ENCODE measurements at places on chromosomes 11 and 22.
A peak's percentile ranks its signal among the peaks of the same experiment; 100 is the strongest.

- DNase-seq, result no peak
Observed at GRCh38 chr22:37027556-37027955, 8.0 kb downstream of the MPST start.

GRCh38 chr11:44999068-44999467 is 48.4 kb upstream of the TP53I11 start:
- DNase-seq, result no peak

- DNase-seq, result no peak
Observed at GRCh38 chr11:32297611-32298011, 137.7 kb downstream of the WT1 start.

- DNase-seq, result peak; percentile 83
Observed at GRCh38 chr11:102157219-102157618, 47.0 kb downstream of the YAP1 start.

DNA sequence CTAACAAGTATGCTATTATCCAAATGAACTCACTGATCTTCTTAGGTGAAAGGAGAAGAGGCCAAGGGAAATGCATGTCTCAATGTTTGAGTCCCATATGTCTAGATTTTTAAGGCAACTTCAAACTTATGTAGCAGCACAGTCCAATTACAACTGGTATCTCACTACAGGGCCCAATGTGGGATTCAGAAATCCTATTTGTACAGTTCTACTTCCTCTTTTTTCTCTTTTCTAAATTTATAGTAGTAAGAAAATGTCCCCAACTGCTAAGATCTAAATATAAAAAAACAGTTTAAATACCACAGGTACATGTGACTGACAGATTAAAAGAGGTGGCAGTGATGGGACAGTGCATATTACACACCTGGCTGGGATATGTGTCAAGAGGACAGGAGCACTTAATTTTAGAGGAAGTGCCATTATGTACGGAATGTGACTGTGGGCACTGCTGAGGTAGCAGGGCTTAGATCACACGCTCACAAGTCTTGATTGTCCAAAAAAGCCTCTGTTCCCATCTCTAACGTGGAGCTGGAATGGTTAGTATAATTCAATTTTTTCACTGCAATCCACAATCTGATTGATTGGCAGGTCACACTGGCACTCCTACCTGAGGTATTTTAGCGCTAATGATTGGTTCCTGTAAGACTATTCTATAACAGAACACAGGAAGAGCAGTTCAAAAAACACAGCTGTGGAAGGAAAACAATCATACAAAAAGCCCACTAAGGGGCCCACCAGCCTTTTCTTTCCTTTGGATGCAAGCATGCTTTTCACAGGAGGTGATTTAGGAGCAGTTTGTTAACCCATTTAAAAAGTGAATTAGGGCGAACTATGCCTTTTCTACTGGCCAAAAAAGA is 34.6 kb downstream of the APOL5 start:
- no peak for DNase-seq

DNA sequence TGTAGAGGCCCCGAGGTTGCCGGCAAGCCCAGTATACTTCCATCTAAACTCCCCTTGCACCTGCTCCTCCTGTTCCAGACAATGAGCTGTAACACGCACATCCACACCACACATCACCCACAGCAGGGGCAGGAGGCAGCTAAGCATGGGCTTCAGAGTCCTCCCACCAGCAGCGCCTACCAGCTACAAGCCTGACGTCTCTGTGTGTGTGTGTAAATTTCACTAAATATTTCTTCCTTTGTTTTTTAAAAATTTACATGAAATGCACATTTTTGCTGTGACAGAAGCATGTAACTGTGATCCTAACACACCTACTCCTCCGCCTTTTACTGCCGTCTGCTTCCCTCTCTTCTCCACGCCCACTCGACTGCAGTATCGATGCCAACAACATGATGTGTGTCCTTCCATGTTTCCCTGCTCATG is 29.4 kb upstream of the PACSIN2 start:
- no peak for DNase-seq

DNA sequence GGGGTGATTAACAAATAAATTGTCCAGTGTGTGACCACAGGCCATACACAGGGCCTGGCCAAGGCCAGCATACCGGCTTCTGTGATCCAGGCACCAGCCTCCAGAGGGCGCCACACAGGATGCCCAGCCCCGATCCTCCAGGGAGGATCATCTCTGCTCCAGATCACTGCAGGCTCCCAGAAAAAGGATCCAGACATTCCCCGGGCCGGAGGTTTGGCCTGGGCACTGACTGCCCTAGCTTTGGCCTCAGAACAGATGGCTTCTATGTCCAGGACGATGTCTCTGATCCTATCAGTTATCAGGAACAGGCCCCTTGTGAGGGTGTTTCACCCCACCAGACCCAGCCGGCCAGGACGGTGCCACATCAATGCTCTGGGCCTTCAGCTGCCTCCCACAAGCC is 74.5 kb upstream of the LMO1 start:
- DNase-seq, result no peak

GRCh38 chr11:86046116-86046515 is 22.8 kb downstream of the PICALM start:
- no peak for DNase-seq

DNA sequence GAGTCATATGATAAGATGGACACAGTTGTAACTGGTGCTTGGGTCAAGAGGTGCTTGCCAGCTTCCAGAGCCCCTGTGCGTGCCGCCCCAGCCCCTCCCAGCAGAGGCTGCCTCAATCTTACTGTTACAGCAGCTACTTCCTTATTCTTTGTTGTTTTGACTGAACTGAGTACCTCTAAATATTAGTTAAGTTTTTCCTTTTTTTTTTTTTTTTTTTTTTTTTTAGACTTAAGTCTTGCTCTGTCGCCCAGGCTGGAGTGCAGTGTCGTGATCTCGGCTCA is 8.8 kb downstream of the ZBED4 start:
- DNase-seq, result no peak

- DNase-seq, result no peak
Observed at GRCh38 chr11:105693075-105693759, 83.3 kb downstream of the GRIA4 start.

GRCh38 chr11:96207459-96208449 is 135.2 kb downstream of the MAML2 start:
- DNase-seq, result no peak

GRCh38 chr11:35122308-35122707 is 16.7 kb upstream of the CD44 start:
- DNase-seq, result no peak

DNA sequence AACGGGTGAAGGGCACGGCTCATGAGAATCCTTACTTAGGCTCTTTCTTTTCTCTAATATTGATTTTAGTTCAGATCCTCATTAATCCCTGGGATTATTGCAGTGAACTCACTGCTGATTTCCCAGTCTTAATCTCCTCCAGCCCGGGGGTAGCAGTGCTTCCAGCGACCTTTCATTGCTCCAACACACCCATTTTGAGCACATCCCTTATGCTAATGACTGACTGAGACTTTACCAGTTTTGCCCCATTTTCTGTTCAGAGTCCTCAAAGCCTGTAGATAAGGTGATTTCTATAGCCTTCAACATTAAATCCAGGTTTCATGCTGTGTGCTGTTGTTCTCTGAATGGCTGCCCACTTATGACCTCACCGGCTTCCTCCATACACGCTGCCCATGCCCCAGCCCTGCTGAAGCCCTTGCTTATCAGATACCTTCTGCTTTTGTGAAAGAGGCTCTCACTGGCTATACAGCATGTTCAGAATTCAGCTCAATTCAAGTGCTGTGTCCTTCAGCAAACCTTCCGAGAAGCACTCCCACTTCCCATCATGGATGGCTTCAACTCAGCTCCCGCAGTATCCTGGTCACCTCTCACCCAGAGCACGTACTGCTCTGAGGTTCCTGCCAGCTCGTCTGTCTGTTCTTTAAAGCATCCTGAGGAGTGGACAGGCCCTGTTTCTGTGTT is 49.0 kb downstream of the PPFIA1 start:
- no peak for DNase-seq

DNA sequence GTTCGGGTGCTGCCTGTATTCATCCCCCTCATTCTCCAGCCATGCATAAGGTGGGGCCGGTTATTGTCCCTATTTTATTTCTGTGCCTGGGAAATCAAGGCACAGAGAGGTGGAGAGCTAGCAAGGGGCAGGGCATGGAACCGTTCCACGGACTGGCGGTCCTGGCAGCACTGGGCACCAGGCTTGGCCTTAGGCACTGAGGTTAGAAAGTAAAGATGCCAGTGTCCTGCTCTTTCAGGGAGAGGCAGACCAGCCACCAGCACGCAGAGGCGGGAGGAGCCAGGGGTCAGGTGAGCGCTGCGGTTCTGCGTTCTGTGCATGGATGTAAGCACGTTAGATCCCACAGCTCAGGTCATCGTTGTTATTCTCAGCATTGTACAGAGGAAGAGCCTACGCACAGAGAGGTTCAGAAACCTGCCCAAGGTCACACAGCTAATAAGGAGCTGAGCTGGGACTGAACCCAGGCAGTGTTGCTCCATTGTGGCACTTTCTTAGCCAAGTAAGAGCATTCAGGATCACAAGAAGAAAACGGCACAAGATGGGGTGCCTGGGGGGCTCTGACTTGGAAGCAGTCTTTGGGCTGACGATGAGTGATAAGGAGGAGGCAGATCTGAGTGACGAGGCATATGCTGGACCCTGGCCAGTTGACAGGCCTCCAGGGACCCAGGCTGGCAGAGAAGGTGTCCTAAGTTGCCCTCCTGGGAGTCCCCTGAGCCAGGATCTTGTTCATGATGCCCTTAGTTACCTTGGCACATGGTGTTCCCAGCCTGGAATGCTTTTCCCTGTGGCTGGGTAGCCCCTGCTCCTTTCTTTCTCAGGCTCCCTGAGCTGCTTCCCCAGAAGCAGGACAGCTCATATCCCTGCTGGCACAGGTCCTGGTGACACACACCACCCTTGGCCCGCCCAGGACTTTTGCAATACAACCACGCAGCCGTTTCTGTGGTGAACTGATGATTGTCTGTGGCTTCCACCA is 41.1 kb downstream of the OSBPL5 start:
- DNase-seq, result peak; percentile 84

- peak; percentile 27 for DNase-seq
Observed at GRCh38 chr11:66744485-66745355, 15.7 kb upstream of the SPTBN2 start.

DNA sequence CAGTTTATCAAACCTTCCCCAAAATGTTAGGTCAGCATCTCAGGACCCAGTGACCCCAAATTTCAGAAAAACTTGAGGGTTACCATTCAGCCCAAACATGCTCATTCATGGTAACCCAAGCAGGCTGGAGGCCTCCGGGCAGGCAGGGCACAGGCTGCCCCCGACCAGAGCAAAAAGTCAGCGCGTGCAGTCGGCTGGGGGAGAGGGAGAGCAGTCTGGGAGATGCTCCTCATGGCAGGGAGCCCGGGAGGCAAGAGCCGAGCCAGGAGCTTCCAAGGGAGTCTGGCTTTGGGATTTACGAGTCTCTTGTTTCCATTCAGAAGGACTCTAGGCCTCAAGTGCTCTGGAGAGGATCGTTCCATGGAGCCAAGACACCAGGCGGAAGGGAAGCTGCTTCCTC is 45.7 kb downstream of the RPUSD4 start:
- DNase-seq, result no peak

GRCh38 chr22:24875862-24876506 is 70.0 kb downstream of the SGSM1 start:
- DNase-seq, result no peak

DNA sequence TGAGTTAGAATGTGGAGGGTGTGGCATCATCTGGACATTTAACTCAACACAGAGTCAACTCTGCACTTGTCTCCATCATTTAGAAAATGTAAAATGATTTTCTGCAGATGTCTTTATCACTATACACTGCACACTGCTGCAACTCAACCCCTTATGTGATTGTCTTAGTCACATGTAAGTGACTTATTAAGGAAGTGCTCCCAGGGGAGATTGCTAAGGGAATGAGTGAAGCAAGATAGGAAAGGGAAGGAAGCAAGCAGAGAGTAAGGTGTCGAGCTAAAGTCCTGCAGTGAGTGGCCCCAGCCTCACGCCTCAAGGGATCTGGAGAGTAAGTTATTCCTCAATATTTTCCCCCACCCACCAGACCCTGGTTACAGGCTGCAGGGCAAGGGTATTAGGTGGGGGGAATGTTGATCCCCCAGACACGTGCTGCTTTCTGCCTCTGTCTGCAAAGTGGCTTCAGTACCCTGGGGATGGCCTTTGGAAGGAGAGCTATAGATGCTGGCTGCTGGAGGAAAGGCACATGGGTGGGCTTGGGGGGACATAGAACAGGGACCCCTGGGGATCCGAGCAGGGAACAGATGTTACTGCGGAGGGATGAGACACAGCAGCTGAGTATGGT is 7.2 kb upstream of the CBX6 start:
- no peak for DNase-seq

DNA sequence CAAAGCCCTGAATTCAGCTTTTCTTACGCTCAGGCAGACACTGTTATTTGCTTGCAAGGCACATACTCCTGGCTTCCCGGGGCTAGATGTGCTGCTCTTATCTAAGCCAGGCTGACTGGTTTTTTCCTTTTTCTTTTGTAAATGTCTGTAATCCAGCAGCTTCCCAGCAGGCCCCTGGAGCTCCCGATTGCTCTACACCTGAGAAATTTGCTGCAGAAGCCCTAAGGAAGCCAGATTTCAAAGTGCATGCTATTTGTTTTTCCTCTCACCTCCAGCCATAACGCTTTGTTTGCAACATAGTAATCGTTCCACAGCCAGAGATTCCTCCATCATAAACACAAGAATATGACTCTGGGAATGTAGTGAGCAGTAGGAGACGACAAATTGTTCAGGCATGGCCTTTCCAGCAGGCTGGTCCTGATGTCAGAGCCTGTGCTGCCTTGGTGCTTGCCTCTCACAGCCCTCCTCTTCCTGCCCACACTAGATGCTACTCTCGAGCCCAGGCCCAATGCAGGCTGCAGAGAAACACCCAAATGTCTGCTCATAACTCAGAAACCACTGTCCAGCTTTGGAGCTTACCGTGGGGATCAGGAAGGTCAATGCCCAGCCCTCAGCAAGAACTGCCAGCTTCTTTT is 54.7 kb upstream of the SLC6A5 start:
- no peak for DNase-seq

- DNase-seq, result no peak
Observed at GRCh38 chr22:28791841-28792490, 8.4 kb downstream of the XBP1 start.

- DNase-seq, result no peak
Observed at GRCh38 chr22:46575911-46576555, 38.6 kb upstream of the CELSR1 start.

DNA sequence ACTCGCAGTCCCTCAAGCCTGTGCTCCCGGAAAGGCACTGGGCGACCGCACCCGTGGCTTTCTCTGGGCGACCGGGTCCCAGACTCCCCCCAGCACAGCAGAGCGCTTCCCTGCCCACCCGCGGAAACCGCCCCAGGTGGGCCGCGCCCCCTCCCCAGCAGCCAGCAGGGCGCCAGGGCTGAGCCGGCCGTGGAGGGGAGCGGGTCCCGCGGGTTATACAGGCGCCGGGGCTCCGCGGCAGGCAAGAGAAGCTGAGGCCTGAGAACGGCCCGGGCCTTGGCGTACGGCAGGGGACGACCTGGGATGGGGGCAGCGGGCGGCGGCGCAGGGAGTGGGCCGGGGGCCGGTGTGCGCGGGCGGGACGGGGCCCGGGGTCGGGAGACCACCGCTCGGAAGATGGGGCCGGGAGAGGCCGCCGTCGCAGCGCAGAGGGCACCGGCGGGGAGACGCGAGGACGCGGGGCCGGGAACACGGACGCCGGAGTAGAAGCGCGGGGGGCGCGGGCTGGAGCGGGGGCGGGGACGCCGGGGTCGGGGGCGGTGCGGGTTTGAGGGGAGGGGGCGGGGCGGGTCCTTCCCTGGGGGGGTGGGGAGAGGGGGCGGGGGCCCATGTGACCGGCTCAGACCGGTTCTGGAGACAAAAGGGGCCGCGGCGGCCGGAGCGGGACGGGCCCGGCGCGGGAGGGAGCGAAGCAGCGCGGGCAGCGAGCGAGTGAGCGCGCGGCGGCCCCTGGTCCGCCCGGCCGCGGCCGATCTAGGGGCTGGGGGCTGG is at the start of gene MDK:
Gene MDK, plus strand, starts transcription at position 622 of the 771 bp plus-strand sequence. CDS start 389 bp downstream, outside the sequence.
- no peak for DNase-seq

- peak; percentile 24 for DNase-seq
Observed at GRCh38 chr11:112163875-112164685, at the start of gene IL18. Gene IL18 (minus strand): TSS chr11:112164094. CDS start chr11:112155053, 9,041 bp downstream.

Data from ascending aorta (tissue), 2 donors.